ENCODE measurements at places on chromosomes 11 and 22.

DNA sequence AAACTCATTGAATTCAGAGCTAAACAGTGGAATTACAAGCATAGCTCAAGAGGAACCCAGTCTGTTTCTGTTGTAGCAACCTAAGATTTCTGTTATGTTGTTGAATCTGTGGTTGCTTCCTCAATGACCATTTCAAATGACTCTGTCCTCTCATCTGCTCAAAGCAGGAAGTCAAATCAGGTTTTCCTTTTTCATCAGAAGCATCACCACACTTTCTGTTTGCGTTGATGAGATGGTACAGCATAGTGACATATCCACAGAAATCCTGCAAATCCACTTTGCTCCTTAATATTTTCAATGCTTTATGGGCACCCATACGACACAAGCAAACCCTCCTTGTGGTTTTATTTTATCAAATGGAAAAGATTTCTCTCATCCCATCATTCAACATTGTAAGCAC is 12.6 kb upstream of the UCP2 start:
- peak; percentile 82 for DNase-seq

DNA sequence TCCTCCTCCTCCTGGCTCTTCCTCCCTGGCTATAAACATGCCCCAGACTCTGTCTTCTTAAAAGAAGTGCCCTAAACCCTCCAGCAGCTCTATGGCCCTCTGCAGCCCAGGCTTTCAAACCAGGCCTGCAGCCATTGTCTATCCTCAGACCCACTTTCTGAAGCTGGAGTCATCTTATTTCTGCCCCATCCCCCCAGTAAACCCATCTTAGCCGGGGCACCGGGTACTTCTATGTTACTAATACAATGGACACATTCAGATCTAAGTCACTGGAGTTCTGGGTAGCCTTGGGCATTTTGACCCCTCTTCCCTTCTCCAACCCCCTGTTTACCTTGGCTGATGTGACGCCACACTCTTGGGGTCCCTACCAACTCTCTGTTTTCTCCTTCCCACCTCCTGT is 29.7 kb upstream of the CACNG2 start:
- no peak for DNase-seq

- DNase-seq: no peak
Measured at GRCh38 chr22:42360348-42360747, 71.9 kb downstream of the NFAM1 start.

GRCh38 chr11:118000067-118000849 is 14.1 kb downstream of the IL10RA start:
- DNase-seq: no peak

DNA sequence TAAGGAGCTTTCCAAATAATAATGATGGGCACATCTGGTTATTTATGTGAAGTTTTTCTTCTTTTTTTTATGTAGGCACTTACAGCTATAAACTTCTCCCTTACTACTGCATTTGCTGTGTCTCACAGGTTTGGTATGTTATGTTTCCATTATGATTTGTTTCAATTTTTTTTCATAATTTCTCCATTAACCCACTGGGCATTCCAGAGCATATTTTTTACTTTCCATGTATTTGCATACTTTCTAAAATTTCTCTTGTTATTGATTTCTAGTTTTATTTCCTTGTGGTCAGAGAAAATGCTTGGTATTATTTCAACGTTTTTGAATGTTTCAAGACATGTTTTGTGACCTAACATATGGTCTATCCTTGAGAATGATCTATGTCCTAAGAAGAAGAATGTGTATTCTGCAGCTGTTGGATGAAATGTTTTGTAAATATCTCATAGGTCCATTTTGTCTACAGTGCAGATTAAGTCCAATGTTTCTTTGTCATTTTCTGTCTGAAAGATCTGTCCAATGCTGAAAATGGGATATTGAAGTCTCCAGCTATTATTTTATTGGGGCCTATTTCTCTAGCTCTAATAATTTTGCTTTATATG is 362.1 kb downstream of the DDX10 start:
- no peak for DNase-seq

DNA sequence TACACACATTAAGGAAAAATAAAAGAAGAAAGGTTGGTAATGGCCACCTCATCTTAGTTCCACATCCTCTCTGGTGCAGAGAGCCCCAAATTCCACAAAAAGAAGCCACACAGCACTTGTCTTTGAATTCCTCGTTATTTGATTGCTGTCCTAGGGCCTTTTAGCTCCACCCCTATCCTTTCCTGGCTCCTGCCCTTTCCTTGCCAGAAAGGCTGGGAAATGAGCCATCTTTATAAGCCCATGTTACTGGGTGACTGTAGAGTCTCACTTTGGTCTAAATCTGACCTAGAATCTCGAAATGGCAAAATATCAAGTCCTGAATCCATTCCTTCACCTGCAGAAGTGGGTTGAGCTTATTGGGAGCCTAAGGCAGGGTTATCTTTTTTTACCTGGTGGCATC is 4.3 kb upstream of the TMEM132A start:
- DNase-seq: no peak

- DNase-seq: no peak
Measured at GRCh38 chr11:13970986-13971385, 8.5 kb downstream of the SPON1 start.

DNA sequence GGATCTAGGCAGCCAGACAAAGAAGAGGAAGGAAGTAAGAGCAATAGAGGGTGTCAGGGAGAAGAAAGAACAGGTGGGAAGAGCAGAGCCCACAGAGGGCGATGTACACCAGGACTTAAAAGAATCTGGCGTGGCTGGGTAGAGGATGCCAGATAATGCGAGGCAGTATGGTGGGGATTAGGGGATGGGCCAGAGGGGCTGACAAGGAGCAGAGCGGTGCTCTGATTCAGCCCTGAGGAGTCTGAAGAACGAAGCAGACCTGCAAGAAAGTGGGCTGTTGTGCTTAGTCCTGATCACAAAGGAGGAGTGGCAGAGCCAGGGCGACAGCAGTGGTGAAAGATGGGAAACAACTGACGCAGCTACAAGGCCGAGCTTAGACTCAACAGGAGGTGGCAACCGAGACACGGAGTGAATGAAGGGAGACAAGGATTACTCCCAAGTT is 163.7 kb downstream of the LARGE1 start:
- no peak for DNase-seq

DNA sequence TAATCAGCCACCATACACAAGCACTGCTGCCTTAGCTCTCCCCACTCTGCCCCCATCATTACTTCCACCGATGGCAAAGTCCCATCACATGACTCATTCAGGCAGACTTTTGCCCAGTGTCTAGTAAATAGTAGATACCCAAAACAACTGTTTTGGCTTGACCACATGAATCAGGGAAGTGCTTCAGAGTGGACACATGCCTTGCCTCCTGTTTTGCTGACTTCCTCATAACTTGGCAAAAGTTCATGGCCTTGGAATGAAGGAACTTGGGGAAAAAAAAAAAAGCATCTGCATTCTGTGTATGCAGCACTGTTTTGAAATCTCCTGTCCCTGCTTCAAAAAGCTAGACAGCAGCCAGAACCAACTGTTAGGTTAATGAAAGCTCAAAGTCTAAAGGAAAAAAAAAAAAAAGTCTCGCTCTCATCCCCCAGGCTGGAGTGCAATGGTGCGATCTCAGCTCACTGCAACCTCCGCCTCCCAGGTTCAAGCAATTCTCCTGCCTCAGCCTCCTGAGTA is 335.3 kb downstream of the FAM181B start:
- DNase-seq: no peak

DNA sequence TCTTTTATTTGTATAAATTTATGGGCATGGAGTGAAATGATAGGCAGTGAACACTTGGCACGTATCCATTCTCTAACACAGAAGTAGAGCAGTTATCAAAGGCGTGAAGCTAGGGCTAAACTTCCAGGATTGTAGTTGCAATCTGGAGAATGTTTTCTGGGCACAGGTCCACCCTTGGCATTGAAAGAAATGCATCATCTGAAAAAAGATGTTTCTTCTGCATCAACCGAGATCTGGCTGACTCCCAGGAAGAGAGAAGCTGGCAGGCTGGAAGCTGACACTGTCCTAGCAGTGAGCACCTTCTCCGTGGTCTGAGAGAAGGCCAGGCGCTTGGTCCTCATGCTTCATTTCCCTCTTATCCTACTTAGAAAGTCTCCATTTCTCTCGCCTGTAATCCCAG is 600.0 kb downstream of the BRD1 start:
- DNase-seq: no peak

DNA sequence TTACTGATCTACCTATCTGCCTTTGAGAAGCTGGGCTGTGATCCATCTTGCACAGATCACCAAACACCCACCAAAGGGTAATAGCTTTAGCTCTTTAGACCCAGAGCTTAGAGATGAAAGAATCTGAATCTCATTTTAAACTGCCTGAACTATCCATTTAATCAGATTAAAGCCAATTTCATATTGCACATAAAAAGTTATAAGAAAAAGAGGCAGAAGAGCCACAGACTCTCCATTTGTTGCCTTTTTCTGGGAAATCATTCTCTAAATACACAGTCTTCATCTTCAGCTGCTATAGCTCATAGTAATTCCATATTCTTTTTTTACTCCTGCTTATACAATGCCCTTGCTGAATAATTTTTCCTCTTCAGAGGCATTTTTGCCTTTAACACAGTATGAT is 271.2 kb downstream of the DLG2 start:
- DNase-seq: no peak

DNA sequence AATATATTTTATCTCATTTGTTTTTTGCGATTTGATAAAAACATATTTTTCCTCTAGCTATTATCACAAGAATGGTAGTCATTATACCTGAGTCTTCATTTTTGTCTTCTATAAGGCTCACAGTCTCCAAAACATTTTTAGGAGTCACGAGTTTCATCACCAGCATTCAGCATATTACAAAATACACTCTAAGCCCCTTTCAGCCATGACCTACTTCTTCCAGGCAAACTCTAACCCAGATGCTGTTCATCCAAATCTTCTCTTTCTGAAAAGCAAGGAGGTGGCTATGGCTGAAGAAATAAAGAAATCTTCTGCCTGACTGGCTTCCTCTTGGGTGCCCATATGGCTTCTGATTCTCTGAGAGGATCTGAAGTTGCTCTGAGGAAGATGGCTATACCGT is 35.7 kb upstream of the USP47 start:
- no peak for DNase-seq

- DNase-seq: no peak
Measured at GRCh38 chr11:28819741-28820140, 711.6 kb downstream of the METTL15 start.

DNA sequence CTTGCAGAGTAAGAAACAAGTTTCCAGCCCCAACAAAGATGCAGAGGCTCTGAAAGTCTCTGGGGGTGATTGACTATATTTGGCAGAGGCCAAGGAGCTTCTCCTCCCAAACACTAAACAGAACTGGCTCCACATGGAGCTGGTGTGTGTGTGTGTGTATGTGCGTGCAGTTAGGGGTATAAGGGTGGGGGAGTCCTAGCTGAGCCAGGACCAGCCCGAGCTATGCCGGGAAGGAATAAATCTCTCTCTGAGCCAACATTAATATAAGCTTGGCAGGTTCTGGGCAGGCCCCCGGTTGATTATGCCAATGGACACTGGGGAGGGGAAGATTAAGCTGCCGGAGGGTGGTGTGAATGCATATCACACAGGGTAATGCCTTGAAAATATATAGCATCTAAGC is 324.2 kb downstream of the MIAT start:
- no peak for DNase-seq

DNA sequence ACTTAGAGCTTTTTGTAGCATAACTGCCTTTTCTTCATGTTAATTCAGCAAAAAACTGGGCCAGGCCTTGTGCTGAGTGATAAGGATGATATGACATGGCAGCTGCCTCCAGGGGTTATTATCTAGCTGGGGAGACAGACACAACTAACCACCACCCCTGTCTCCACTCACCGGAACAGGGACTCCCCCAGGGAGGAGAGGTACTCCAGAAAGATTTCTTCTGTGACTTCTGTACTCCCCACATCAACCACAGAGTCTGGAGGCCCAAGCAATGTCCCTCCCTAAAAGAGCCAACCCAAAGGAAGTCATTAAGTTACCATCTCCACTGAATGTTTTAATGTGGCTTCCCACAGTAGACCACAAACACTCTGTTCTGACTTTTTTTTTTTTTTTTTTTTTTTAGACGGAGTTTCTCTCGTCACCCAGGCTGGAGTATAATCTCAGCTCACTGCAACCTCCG is 14.3 kb upstream of the PMM1 start:
- no peak for DNase-seq

DNA sequence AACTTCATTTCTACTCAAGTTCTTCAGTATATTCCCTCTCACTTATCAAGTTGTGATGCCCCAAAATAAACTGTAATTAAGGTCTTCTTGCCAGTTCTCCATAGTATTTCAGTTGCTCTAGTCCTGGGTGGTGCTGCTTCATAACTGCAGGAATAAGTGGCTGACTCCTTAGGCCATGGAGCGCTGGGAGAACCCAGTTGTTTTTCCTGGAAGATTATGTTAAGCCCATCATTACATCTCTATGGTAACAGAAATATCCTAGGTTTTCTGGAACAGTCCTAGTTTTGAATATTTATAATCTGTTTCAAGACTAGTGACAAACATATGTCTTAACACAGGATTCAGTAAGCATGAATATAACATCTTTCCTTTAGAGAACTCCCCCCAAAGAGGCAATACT is 7.6 kb downstream of the SYTL2 start:
- no peak for DNase-seq

- no peak for DNase-seq
Measured at GRCh38 chr11:32044158-32044863, 46.6 kb upstream of the RCN1 start.

- no peak for DNase-seq
Measured at GRCh38 chr11:112485280-112485679, 224.6 kb upstream of the PLET1 start.

GRCh38 chr11:2653198-2653551 is 46.6 kb downstream of the KCNQ1OT1 start:
- DNase-seq: no peak

GRCh38 chr11:39664023-39664422 is 1795.4 kb downstream of the LRRC4C start:
- no peak for DNase-seq

- DNase-seq: no peak
Measured at GRCh38 chr11:123652599-123652998, 1.8 kb downstream of the SCN3B start.

DNA sequence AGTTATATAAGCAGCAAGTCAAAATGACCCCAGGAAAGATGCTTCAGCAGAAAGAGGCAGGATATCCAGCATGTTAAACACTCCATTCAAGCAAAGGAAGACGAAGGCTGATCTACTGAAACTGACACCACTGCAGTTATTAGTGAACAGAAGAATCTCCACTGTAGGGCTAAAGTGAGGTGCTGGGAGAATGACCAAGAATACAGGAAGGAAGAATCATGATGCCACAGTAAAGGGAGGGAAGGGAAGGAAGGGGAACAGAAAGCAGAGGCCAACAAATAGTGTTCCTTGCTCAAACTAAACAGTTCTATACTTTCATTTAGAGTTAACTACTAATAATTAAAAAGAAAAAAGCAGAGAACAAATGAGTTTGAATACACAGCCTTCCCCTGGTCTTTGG is 92.5 kb downstream of the SIK3 start:
- DNase-seq: peak; percentile 27

All from AML-193 (cell line).